ENCODE measurements at places on chromosomes 6 and 20.

DNA sequence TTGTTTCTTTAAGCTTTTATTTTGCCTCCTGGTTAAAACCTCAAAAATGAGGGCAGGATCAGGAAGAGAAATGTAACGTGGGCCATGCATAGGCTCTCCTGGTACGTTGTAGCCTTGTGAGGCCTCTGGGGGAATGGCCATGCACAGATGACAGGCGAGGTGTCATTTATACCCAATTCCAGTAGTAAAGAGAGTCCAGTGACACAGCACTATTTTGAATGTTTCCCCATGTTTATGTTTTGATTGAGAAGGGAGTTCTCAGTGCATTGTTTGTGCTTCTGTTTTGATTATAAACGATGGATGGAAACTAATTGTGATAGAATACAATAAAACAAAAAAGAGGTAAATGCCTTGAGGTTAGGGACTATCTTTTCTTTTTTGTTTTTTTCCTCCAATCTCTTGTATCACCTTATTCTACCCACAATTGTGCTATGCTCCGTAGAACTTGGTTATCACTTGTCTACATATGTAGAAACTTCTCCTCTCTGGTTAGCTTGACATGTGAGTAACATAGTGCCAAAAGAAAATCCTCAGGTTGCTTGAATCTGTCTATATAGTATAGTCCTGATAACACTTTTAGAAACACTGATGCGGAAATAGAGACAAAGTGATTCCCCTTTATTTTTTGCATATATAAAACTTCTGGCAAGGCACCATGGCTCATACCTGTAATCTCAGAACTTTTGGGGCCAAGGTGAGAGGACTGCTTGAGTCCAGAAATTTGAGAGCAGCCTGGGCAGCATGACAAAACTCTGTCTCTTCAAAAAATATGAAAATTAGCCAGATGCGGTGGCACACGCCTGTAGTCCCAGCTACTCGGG lies 6.9 kb upstream of the SMIM28 start:
- no peak for DNase-seq

DNA sequence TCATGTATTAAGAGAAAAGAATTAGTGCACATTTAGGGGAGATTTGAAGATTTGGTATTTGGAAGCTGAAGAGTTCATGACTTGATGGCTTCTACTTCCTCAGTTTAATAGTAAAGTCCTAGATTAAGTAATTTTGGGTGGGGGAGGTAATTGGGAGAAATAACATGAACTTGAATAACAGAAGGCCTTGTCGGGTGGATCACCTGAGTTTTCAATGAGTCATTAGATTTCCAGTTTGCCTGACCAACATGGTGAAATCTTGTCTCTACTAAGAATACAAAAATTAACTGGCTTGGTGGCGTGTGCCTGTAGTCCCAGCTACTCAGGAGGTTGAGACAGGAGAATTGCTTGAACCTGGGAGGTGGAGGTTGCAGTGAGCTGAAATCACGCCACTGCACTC lies 181.0 kb downstream of the GJA1 start:
- DNase-seq = no peak

- DNase-seq = no peak
Measured at GRCh38 chr6:86949771-86950170, 12.4 kb downstream of the HTR1E start.

DNA sequence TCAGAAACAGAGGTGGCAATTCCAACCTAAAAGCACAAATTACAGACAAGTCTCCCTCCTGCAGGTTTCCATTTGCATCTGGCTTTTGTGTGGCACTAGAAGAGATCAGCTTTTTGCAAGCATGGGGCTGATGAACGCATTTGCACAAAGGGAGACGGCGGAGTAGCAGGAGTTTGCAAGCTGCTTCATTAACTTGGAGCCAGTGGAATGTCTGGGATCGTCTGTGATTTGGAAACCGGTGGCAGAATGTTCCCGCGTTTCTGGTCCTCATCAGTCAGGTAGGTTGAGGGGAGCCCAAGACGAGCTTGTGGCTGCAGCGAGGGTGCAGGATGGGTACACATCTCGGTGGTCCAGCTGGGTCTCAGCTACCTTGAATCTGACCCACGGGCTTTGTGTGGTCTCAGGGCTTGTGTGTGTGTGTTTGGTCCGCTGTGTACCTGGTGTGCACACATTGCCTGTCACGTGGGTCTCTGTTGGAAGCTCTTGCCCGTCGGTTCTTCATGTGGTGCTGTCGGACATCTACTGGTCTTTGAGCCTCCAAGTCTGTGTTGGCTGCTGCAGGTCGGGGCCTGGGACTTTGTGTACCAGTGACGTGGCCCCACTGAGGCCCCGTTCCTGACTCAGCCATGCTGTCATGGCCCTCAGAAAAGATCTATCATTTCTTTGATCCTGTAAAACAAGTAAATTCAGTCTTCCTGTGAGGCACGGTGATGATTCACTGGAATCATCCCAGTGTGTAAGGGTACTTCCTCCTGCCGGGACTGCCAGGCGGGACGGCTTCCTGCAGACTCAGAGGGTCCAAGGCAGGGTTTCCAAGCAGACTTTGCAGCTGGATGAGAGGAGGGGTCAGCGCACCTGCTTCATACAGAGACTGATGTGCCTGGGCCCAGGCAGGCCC lies 12.4 kb upstream of the MYT1 start:
- no peak for DNase-seq

DNA sequence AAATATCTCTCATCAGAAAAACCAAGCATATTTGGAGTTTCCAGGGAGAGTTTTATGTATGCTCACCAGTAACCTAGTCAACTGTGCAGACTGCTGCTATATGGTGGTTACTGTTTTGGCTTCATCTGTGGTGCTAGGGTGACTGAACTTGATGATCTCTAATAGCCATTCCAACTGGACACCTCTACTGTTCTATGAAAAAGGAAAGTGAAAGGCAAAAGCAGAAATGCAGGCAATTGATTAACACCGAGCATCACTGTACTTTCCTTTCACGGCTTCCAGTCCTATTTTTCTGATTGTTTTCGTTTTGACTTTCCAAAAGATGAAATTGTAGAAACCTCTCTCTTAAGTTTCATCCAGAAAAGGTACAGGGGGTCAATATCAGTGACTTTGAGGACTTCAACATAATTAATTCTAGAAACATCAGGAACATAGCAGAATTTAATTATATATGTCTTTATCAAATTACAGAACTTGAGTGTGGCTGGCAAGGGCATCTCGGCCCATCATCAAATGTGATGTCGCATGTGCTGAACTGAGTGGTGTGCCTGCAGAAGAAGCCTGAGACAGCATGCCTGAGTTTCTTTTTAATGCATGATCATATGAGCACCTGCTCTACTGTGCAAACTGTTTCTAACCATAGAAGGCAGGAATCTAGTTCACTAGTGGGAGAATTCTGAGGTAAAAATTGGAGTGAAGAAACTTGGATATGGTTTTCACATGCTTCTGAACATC lies 464.3 kb upstream of the FLRT3 start:
- no peak for DNase-seq

DNA sequence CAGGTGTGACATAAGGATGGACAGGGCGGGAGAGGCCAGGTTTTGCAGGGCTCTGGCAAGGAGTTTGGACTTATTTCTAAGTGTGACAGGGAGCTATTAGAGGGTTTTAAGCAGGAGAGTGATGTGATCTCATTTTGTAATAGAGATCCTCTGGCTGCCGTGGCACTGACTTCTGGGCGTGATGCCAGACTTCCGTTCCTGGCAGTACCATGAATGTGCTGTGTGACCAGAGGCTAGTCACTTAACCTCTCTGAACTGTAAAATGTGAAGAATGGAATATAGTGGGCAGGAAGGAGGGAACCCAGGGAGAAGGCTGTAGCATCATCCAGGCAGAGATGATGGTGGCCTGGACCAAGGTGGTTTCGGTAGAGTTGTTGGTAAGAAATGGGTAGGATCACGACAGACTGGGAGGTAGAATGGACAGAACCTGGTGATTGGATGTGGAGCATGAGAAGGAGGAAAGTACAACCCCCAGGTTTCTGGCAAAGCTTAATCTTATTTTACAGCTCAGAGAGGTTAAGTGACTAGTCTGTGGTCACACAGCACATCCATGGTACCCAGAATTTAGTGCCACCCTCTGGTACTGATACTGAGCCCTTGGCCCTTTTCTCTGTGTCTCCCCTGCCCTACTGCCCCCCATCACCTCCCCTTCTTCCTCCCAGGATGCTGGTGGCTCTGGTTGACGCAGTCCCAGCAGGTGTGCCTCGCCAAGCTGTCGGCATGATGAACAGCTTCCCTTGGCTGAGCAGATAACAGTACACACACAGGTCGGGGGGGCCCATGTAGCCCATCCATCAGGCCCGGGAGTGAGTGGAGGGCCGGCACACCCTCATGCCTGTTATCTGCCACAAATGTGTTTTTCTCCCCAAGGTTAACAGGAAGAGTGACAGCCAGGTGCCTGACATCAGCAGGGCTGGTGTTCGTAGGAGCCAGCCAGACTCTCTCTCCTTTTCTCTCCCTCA lies 52.9 kb upstream of the CTNNBL1 start:
- no peak for DNase-seq

DNA sequence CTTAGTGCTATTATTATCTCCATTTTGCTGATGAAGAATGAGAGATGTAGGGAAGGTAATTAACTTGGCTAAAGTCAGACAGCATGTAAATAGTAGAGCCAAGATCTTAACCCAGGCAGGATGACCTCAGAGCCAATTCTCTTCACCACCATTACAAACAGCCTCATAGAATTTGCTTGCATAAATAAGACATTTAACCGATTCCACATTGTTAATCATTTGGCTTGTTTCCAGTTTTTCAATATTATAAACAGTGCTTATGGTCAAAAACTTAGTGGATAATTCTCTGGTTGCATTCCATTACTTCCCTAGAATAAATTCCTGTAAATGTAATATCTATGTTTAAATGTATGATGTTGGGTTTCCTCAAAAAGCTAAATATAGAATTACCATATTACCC lies 19.1 kb upstream of the PRDM1 start:
- DNase-seq = no peak

GRCh38 chr20:44861531-44862006 lies 23.9 kb upstream of the YWHAB start:
- no peak for DNase-seq
